Osteoblast (primary cell): ENCODE measurements at places on chromosomes 2 and 18.

DNA sequence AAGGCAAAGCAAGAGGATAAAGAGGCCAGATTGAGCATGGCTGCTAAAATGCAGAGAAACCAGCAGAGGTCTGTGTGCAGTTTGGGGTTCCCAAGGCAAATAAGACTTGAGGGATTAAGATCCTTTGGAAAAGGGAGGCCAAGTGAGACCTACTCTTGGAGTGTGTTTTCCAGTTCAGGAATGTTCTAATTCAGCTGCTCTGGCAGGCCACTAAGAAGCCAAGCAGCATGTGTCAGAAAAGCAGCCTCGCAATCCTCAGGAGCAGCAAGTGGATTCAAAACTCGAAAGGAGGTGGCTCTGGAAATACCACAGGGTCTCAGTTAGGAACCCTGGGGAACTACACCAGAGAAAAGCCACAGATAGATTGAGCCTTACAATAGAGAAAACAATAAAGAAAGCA lies 569.2 kb downstream of the METTL4 start:
- no peak for DNase-seq

DNA sequence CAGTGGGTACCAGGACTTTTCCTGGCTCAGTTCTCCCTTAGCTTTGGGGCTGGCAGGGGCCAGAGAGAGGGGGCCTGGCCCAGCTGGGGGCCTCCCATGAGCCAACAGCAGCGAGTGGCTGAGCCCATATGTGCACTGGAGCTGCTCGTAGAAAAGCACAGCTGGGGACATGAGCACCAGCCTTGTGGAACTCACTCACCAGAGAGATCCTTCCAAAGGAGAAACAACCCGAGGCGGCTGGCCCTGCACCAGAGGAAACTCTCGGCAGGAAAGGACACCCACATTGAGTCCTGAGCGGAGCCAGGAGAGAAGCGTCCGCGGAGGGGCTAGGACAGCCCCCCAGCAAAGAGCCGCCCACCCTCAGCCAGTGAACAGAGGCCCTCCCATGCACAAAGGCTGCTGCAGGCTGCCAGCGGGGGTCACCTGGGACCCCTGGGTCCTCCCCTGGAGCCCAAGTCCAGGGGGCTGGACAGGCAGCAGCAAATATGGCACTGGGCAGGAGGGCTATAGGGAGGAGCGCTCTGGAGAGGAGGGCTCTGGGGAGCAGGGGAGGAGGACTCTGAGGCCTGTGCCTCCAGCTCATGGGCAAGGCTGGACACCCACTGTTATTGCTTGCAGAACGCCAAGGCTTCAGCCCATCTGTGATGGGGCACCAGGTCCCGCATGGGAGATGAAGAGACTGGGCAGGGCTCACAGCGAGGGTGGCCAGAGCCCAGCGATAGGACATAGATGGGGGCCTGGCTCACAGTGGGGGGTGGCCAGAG lies 42.1 kb upstream of the SNED1 start:
- DNase-seq, result peak; percentile 71

DNA sequence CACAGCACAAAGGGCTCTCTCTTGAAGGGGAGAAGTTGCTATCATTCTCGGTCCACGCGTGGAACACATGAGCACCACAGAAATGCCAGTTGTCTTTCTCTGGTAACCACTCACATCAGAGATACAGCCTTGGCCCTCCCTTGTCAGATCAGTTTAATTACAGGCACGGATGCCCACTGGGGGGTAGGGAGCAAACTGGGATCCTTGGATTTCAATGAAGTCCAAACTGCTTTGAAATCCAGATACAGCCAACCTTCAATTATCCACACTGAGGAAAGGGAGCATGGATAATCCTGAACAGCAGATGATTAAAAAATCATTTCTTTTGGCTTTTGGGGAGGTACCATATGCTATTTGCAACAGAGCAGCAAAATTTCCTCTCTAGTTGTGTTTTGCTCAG lies 63.7 kb upstream of the DAPL1 start:
- no peak for DNase-seq

DNA sequence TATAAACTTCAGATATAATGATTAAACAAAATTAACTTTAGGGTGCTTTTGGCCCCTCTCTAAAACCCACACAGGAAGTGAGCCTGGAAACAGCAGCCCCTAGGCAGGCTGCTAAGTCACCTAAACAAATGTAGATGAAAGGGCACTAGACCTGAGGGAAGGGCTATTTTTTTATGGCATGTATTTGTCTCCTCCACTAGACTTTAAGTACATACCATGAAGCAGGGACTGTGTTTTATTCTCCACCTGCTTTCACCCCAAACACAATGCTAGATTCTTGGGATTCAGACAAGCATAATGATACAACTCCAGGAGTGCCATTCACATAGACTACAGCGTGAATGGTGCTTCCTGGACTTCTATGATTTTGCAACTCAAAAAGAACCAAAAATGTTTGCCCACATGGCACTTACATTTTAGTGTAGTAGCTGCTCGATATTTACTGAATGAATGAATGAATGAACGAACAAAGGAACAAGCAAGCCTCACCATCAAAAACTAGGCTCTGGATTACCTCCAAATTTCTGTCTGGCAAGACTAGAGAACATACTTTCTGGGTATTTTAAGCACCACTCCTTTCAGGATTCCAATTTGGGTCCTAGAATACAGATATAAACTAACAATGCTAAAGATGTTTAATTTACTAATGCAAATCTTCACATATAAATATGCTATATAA lies 10.1 kb downstream of the ATAD2B start:
- no peak for DNase-seq

GRCh38 chr2:8421658-8422449 lies 260.0 kb upstream of the ID2 start:
- DNase-seq, result no peak

- peak; percentile 50 for DNase-seq
These were observed 42.2 kb downstream of the KIDINS220 start for GRCh38 chr2:8794923-8795825.

DNA sequence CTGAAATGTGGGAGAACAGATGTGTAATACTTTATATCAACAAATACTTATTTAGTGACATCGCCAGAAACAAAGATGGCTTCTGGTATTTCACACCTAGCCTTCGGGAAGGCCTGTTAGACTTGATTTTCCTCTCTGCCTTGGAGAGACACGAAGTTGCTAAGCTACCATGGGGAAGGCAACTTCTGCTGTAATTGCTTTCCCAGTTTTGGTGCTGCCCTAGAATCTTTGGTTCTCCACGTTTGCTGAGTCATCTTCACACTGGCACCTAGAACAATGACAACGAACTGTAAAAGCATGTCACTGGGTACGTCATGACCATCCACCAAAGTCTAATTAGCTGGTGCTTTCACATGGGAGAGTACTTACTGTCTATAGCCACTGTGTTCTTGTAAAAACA lies 58.7 kb upstream of the ACTR3 start:
- DNase-seq, result peak; percentile 56
